ENCODE measurements at places on chromosomes 6 and 20.
A peak's percentile ranks its signal among the peaks of the same experiment; 100 is the strongest.

- no peak for DNase-seq
Observed at GRCh38 chr6:30840935-30841643, 43.2 kb upstream of the DDR1 start.

DNA sequence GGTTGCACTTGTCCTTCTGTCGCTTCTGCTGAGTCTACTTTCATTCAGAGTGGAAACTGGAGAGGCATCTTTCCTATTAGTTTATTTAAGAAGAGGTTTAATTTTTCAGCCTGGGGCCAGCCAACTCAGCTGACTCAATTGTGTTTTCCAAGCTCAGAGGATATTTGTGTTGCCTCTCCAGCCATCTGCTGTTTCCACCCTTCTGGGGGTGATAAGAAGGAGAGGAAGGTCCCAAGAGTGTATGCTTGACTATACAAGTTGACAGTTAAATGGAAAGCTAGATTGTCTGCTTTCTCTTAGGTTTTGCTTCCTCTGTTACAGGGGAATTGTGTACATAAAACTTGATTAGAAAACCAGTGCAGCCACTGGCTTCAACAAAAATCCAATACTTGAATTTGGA lies 3.0 kb downstream of the PSMF1 start:
- DNase-seq: peak; percentile 78

GRCh38 chr6:159680104-159680503 lies 12.9 kb downstream of the SOD2 start:
- no peak for DNase-seq

DNA sequence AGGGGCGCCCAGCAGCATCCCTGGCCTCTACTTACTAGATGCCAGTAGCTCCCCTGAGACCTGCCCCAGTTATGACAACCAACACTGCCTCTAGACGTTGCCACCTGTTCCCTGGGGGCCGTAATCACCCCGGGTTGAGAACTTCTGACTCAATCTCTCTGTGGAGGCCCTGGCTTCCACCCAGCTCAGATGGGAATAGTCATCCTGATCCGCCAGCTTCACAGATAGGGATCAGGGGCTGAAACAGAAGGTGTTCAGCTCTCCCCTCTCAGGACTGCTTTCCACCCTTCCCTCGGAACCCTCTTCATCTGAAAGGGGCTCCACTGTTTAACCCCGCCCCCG lies 3.3 kb downstream of the CAPN11 start:
- no peak for DNase-seq
